Sigmoid colon (tissue), 7 donors: ENCODE measurements at places on chromosomes 11 and 22. TPM values are rescaled to one million over a fixed set of nuclear protein-coding genes. Genes with fewer than 3 reads are reported as not detected.
A peak's percentile ranks its signal among the peaks of the same experiment; 100 is the strongest.

GRCh38 chr22:37894939-37895670 is 11.0 kb upstream of the MICALL1 start:
- no peak overlapping the region for H3K4me3 ChIP-seq
- no peaks in the 10 kb centered on the region for H3K36me3 ChIP-seq
- H3K4me1 ChIP-seq = no peaks in the 10 kb centered on the region
- no peaks in the 10 kb centered on the region for H3K27me3 ChIP-seq
- no peak for DNase-seq
- peak overlapping the region; percentile 89 for H3K27ac ChIP-seq

DNA sequence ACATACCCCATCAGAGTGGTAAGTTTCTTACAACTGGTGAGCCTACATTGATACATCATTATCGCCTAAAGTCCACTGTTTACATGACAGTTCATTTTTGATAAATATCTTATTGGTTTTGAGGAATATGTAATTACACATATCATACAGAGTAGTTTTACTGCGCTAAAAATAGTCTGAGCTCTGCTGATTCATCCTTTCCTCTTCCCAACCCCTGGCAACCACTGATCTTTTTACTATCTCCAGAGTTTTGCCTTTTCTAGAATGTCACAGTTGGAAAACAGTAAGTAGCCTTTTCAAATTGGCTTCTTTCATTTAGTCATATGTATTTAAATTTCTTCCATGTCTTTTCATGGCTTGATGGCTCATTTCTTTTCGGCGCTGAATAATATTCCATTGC is 112.8 kb downstream of the LARGE1 start:
- peak overlapping the region; percentile 73 for H3K27ac ChIP-seq
- H3K36me3 ChIP-seq = no peaks in the 10 kb centered on the region
- no peaks in the 10 kb centered on the region for H3K27me3 ChIP-seq
- no peaks in the 10 kb centered on the region for H3K4me1 ChIP-seq
- no peak for DNase-seq

DNA sequence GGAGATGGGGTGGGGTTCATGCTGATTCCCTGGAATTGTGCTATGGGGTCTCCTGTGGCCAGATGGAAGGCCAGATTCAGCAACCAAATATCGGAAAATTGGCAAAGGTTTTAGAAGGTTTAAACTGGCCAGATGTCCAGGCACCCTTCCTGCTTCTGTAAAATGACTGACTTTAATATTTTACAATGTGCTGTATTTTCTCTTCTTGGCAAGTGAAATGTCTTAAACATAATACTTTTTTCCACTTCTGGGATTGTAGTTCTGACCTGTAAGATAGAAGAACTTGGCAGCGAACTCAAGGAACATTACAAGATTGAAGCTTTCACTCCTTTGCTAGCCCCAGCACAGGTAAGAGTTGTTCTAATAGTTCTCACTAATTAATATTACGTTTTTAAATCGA is 17.5 kb downstream of the POLA2 start:
- DNase-seq = peak; percentile 21
- peak overlapping the region; percentile 49 for H3K27ac ChIP-seq
- peaks cover 6% of the 10 kb centered on the region for H3K36me3 ChIP-seq
- H3K4me1 ChIP-seq = peaks cover 34% of the 10 kb centered on the region

DNA sequence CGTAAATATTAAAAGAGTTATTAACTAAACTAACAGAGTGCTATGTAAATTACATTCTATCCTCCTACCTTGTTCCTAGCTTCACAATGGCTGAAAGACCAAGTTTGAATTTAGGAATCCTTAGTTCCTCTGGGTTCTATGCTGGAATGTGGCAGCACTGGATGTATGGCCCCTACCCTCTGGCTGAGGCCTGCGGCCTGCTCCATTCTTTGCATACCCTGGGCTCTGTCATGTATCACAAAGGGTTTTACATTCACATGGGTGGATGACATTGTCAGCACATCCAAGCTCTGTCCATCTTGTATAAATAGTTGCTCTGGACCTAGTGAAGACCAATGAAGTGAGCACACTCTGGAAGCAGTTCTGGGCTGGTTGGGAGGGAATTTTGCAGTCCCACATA is 54.5 kb downstream of the AASDHPPT start:
- H3K27ac ChIP-seq = no peak overlapping the region
- H3K4me3 ChIP-seq = no peak overlapping the region
- no peak for DNase-seq
- no peaks in the 10 kb centered on the region for H3K36me3 ChIP-seq
- H3K27me3 ChIP-seq = no peaks in the 10 kb centered on the region

DNA sequence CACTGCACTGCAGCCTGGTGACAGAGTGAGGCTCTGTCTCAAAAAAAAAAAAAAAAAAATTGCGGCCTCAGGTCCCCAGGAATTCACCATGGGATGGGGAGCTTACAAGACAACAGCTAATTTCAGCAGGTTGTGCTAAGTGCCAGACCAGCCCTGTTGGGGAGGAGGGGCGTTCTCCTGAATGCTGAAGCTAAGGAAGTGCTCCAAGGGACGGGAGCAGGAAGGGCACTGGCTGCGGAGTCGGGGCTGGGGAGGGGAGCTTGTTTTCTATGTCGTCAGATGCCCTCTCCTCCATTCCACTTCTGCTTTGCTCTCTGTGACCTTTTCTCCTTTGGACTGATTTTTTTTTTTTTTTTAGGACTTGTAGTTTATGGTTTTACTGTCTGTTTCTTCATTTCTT is 4.5 kb downstream of the ADAMTS15 start:
- H3K27ac ChIP-seq = no peak overlapping the region
- H3K27me3 ChIP-seq = no peaks in the 10 kb centered on the region
- DNase-seq = no peak

- no peak for DNase-seq
- no peaks in the 10 kb centered on the region for H3K36me3 ChIP-seq
- H3K4me3 ChIP-seq = no peak overlapping the region
- no peaks in the 10 kb centered on the region for H3K4me1 ChIP-seq
- H3K27ac ChIP-seq = no peak overlapping the region
These were observed 45.7 kb downstream of the TXN2 start for GRCh38 chr22:36435516-36436415.

Gene POTEH
- 0.03 TPM for polyA plus RNA-seq
